OCI-LY7 (cell line): ENCODE measurements at places on chromosomes 12 and 14.

- no peak for DNase-seq
Observed at GRCh38 chr12:62718762-62719426, 216.1 kb downstream of the PPM1H start.

DNA sequence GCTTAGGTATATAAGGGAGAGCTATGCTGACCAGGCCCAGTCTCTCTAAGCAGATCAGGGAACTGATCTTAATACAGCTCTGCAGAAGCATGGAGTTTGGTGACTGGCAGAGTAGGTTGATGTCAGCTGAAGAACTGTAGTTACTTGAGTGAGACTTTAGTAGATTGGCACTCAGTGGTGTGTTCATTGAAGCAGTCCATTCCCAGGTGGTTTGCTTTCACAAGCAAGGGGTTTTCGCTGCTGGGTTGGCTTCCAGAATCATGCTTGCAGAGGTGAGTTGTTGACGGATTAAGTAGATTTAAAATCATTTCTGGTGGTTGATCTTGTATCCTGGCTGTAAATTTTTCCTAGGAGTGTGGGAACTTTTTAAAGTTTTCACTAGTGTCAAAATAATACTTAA is 6.5 kb upstream of the DHRS7 start:
- no peak for DNase-seq

DNA sequence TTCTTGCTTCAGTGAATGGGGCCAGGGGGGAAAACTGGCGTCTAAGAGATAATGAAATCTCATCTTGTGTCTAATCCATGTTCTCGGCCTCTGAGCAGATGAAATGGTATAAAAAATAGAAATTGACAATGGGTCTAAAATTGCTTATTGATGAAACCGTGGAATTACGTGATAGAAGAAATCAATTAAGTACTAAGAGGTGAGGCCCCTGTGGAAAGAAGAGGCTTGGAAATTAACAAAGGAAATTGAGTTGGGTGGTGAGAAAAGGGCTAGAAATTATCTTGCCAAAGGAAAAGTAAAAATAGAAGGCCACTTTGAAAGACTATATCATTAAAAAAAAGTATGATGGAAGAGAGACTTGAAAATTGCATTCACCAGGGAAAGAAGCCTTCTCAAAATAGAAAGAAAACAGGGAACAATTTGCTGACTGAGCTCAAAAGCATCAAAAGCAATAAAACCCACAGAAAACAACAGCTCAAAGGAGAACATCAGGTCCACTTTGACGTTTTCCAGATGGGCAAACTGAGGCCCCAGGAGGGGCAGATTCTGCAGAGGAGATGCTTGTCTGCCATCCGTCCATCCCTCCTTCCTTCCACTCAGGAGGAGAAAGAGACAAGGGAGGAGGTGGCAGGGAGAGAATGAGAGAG is 226.1 kb upstream of the RTL1 start:
- DNase-seq: no peak

DNA sequence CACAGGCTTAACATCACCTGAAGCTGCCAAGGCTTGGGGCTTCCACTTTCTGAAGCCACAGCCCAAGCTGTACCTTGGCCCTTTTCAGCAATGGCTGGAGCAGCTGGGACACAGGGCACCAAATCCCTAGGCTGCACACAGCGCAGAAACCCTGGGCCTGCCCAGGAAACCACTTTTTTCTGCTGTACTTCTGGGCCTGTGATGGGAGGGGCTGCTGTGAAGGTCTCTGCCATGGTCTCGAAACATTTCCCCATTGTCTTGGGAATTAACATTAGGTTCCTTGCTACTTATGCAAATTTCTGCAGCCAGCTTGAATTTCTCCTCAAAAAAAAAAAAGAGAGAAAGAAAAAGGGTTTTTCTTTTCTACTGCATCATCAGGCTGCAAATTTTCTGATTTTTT is 219.1 kb downstream of the RPL10L start:
- DNase-seq: no peak

DNA sequence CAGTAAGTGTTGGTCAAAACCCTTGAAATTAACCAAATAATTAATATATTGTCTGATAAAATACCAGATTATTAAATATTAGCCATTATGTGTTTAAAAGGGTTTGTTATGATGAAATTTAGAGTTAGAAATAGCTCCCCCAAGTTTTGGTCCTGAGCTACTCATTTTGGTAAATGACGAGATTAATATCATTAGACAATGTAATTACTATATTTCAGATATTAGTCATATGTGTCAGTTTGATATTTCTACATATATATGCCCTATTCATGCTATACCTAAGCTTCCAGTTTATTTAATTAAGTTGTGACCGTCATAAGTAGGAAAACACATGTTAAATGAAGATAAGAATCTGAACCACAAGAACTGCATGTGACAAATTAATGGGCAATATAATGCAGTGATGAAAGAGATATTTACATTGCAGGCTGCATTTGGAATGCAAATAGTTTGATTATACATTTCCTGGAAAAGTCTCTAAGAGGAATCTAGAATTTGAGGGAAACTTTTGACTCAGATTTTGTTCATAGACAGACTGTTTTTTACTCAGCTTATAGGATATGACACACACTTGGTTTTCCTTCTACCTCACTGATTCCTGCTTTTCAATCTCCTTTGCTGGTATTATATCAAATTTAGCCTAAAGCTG is 70.5 kb downstream of the TBC1D30 start:
- DNase-seq: no peak

GRCh38 chr12:67645601-67646000 is 2.9 kb upstream of the DYRK2 start:
- DNase-seq: no peak

- DNase-seq: no peak
Observed at GRCh38 chr12:95147866-95148265, 69.4 kb downstream of the FGD6 start.

DNA sequence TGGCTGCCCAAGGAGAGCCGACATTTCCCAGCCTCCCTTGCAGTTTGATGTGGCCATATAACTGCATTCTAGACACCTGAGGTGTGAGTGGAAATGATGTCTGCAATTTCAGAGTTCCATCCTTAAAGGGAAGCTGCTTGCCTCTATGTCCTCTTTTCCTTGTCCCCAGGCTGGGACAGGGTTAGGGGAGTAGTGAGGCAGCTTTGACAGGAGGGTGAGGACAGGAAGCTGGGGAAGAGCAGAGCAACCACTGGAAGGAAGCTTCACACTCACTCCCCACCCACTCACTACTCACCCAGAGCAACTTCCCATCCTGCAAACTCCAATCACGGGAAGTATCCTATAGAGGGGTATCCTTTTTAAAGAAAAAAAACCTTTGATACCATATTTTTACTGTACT is 28.9 kb upstream of the LTA4H start:
- DNase-seq: no peak

DNA sequence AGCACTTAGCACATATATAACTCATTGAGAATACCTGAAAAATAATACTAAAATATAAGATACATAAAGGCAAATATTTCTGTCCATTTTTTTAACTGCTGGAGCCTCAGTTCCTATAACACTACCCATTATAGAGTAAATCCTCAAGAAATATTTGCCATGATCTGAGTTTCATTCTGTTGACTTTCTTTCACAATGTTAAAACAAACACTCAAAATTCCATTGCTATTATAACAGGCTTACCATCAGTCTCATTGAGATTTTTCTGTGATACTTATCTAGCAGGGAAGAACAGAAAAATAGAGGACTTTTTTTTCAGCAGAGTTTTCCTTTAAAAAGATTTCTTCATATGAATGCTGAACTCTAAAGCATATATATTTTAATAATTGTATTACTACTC is 24.5 kb downstream of the LMO3 start:
- no peak for DNase-seq

- no peak for DNase-seq
Observed at GRCh38 chr12:65878540-65878939, 54.3 kb downstream of the HMGA2 start.

DNA sequence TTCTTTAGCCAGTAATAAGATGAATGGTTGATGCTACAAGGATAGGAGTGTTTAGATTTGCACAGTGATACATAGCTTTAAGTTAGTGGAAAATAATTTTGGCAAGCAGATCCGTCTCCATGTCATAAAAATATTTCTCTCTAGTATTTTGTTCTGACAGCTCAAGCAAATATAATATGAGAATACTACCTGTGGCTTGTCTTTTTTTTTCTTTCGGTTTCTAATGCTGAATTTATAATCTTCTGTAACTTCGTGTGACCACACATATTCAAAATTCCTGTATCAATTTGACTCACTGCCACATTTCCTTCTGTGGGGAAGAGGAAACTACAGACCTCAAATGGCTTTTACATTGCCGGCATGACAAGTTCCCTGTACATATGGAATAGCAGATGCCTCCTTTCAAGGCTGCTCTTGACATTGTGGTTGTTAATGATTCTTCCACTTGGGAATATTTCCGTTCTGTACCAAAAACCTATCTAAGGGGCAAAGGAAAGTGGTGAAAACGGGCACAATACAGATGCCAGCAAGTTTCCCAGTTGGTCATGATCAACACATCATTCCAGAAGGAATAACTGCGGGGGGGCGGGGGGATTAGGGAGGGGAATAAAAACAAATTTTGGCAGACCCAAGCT is 103.6 kb upstream of the CCDC91 start:
- no peak for DNase-seq

GRCh38 chr14:57346741-57347140 is 43.6 kb upstream of the NAA30 start:
- DNase-seq: no peak

GRCh38 chr12:79982086-79983062 is 47.5 kb upstream of the PPP1R12A start:
- DNase-seq: no peak

DNA sequence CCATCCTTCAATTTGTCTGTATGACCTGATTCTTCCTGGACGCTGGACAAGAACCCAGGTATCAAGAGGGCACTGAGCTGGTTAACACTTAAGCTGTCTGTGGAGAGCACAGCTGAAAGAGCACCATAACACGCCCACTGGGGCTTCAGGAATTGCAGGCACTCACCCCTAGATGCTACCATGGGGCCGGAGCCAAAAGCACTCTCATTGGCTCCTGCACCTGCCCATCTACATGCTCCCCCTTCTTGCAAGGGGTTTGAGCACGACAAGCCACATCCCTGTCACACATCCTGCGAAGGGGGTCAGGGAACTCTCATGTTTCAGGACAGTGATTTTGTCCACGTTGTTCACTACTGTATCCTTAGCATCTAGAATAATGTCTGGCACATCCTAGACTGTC is 35.1 kb upstream of the TBC1D15 start:
- no peak for DNase-seq

DNA sequence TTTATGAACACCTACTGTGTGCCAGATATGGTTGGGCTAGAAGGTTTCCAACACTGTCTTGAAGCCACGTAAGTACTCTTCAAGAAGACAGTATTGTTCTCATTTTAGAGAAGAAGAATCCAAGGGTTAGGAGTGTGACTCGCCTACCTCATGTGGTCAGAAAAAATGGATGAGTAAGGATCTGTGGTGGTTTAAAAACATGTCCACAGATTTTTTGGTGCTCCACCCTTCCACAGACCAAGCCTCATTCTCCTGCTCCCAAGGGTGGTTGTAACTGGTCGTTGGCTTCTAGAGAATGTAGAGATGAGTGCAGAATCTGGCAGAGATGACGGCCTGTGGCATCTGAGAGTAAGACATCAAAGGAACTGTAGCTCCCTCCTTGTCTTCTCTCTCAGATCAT is 30.3 kb upstream of the TTC7B start:
- no peak for DNase-seq

DNA sequence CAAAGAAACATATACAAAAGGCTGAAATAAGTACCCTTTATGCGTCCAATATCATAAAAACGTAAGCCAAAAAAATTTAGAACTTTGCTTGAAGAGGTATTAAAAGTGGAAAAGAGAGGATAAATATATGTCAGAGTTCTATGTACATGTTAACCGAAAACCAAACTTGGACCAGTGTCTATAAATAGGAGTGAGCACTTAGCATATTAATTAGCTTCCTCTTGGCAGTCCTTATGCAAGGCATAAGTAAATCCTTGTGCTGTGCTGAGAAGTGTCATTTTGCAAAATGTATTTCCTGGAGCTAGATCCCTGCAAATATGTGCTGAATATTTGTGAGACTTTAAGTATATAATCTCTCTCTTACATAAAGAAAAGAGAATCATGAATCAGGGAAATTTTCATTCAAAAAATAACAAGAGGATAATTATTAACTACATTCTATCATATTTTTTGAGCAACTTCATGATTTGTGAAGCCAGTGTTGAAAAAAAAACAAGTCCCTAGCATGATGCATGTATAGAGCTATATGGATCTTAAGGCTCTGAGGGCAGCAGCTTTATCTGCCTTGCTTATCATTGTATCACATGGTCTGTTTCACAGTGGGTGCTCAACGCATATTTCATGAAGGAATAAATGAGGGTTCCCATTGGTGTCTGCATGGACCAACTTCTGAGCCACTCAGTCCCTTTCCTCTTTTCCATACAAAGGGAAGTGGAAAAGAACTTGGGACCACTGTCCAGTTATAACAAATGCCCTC is 326.1 kb downstream of the PDZRN4 start:
- no peak for DNase-seq

- DNase-seq: peak; percentile 49
Observed at GRCh38 chr14:76456200-76456599, 80.3 kb downstream of the ESRRB start.

- DNase-seq: no peak
Observed at GRCh38 chr14:24427537-24428508, 1.6 kb downstream of the CBLN3 start.
